NCI-H510A treated with DMSO at 0.1 percent for 48 hours (cell line): ENCODE measurements at places on chromosomes 12 and 14.

DNA sequence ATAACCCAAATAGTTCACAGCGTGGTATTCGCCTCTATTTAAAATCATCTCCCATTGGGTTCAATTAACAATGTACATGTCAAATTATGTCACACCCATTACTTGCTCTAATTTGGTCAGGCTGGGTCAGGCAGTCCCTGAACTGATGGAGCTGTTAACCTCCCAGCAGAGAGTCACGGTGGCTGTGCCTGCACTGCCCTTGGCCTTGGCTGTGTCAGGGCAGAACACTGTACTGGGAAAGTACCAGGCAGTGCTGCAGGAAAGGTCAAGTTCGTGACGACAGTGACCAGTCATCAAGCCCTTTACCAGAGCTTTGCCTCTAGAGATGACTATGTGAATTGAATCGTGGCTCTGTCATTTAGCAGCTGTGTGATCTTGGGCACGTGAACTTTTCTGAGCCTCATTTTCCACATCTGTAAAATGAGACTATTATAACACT lies 100.0 kb downstream of the ARF6 start:
- no peak for DNase-seq

GRCh38 chr12:89962648-89963047 lies 254.0 kb upstream of the ATP2B1 start:
- peak; percentile 1 for DNase-seq

DNA sequence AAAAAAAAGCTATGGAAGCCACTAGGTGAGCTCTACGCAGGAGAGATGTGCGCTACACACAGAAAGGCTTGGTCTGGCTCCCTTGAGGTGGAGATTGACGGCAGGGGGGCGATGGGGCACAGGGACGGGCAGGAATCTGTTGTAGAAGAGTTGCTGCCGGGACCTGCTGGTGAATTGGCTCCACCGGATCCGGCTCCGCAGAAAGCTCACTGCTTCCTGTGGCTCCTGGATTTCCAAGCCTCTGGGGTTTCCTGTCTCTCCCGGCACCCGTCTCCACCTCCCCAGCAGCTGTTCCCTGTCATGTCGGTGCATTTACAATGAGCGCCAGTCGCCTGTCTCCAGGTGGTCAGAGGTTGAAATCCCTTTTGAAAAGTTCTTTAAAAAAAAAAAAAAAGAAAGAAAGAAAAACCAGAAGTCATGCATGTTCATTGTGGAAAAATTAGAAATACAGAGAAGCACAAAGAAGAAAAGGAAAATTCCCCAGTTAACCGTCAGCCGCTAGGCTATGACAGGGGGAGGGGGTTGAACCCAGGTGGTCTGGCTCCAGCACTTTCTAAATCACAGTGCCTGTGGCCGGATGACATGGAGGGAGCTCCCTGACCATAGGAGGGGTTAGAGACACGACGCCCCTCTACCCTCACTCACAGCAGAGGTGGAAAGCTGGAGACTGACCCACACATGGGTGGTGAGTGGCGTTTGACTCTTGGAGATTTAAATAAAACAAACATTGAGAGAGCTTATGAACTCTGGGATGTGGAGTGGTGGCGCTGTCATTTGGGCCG lies 20.8 kb downstream of the FAM222A start:
- peak; percentile 73 for DNase-seq

- DNase-seq = no peak
These were observed 9.8 kb downstream of the APPL2 start for GRCh38 chr12:105226219-105226618.
